H54 (cell line): ENCODE measurements at places on chromosomes 3 and 15.

DNA sequence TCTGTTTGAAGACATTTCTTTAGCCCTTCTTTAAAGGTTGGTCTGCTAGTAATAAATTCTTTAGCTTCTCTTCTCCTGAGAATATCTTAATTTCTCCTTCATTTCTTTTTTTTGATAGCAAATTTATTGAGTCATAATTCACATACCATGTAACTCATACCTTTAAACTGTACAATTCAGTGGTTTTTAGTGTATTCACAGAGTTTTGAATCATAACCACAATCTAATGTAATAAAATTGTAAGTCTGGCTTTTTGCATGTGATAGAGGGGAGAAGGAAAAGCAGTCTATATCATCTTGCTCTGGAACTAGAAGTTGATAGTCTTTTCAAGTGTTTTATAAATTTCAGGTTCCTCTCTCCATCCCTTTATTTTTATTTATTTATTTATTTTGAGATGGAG, 81.3 kb downstream of the APBA2 start:
- DNase-seq, result no peak

DNA sequence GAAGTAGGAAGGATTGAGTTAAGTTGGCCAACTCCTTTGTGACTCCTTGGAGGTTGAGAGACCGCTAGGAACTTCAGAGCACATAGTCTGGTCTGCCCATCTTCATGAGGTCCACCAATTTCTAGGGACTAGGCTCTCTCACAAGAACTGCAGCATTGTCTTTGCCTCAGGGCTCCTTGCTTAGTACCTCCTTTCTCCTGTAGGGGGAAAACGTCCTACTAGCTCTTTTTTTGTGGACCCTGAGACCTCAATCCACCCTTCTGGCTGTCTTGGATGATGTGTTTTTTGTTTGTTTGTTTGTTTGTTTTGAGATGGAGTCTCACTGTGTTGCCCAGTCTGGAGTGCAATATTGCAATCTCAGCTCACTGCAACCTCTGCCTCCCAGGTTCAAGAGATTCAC, 21.6 kb downstream of the REC114 start:
- no peak for DNase-seq

- no peak for DNase-seq
Measured at GRCh38 chr3:194103983-194104751, 31.8 kb upstream of the HES1 start.

DNA sequence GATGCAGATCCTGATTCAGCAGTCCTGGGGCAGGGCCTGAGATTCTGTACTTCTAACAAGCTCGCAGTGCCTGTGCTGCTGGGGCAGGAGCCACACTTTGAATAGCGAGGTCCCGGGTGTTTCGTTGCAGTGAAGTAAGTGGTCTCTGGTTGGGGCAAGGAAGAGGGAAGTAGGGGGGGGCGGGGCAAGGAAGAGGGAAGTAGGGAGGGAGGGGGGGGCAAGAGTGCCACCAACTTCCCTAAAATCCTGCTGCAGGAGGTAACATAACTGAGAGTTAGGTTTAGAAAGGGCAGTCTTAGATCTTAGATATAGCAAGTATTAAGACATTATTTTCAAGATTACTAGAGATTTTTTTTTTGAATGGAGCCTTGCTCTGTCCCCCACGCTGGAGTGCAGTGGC, 35.5 kb downstream of the CRTAP start:
- no peak for DNase-seq

GRCh38 chr3:135788146-135788545, 177.4 kb upstream of the PPP2R3A start:
- DNase-seq, result no peak

GRCh38 chr15:66815318-66815717, 113.3 kb downstream of the SMAD6 start:
- DNase-seq, result no peak

DNA sequence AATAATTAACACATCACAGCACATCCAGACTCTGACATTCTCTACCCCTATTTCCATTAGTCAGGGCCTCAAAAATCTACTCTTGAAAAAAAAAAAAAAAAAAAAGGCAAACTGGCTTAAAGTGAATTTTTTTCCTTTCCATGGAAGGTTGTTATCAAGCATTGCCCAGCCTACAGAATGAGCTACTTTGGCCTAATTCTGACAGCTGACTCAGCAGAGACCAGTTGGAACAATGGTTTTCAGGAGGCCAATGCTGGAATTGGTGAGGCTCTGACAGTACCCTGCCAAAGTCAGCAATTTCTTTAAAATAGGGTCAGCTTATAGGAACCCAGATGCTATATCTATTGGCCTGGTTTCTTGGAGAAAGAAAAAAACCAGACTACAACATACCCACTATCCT, 454.7 kb downstream of the MAGI1 start:
- no peak for DNase-seq

DNA sequence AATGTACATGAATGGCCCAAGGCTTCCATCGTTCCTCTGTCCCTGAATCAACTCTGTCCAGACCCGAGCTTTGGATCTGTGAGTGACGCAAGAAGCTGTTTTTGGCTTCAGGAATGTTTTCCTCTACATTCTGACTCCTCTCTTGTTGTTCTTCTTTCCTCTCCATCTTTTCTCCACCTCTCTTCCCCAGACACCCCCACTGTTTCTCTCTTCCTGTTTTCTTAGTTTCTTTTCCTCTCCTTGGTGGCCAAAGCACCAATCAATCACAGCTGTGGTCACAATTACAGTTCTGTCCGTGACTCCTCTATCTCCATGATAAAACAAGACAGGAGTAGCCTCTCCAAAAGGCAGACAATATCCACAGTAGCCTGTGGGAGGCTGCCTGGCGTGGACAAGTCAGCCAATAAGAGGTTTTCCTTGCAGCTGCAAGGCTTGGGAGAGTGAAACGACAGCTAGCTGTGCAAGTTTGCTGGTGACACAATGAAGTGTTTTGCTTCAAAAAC, 4.9 kb upstream of the TMEM212 start:
- no peak for DNase-seq

DNA sequence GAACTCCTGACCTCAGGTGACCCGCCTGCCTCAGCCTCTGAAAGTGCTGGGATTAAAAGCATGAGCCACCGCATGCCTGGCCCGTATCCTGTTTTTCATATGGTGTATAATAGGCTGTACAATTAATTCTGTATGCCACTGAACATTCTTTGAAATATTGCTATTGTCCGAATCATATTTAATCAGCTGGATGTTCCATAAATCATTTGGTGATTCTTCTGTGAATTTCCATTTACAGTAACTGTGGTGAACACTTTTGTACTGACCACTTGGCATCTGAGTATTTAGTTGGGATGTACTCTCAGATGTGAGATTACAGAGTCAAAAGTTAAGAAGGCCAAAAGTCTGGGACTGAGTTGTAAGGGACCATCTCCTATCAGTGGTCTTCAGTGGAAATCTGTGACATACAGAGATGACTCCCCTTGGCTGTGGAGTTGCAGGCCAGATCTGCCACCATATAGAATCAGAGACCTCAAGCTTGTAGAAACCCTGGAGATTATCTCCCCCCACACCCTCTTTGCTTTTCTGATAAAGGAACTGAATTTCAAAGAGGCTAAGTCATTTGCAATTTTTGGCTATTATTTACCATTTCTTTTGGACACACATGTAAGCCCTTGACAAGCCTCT, 25.7 kb upstream of the DYNC1LI1 start:
- DNase-seq, result no peak

GRCh38 chr3:148999806-149000205, 8.5 kb downstream of the GYG1 start:
- DNase-seq, result no peak

DNA sequence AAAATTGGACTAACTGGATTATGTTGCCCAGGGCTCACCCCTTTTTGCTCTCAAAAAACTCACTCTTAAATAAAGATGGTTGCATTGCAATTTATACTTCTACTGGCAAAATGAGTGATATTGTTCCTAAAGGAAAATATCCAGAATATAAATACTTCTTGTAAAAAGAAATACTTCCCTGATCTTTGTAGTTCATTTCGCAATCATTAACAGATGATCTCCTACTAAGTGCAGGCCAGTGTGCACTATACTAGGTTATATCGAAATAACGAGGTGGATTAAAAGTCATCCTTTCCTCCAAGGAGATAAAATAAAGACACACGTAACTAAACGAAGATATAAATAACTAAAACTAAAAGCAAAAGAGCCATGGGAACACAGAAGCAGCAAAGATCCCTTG, 63.0 kb downstream of the MEX3B start:
- DNase-seq, result no peak

GRCh38 chr15:70062321-70062956, 35.3 kb downstream of the TLE3 start:
- DNase-seq, result no peak

DNA sequence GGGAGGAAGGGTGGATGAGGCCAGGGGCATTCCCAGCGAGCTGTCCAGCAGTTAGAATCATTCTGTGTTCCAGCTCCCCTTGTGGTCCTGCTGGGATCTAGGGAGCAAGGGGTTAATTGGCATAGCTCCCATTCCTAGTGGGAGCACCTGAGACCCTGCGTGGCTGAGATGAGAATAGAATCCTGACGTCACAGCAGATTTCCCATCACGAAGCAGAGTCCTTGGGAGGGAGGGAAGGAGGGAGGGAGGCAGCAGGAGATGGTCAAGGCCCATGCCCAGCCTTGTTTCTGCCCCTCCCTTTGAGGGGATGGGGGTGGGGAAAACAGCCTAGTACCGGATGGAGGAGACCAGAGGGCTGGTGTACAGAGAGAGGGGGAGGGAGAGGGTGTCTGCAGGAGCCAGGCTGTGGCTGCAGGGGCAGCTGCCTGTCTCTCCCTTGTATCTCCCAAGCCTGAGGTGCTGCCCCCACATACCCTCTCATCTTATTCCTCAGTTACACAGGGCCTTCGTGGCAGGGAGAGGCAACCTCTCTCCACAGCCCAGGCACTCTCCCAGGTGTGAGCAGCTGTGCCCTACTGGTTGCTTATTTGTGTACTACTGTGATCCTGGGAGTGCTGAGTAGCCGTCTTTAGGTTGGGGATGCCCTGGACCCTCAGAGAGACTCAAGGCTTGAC, 5.4 kb downstream of the TYRO3 start:
- DNase-seq, result no peak

DNA sequence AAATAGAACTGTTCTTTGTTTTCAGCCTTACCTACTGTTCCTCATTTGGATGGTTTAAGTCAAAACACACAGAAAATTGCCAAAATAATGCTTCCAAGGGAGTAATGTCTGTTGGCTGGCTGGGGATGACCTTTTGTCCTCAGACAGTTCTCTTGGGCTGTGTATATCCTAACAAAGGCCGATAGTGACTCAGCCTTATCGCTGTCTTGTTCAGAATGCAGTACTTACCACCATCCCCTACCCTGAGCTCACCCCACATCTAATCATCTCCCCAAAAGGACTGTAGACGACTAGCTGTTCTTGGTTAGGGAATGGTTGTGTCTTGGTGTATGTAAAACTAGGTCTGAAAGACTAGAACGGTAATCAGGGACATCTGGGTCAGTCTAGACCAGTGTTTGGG, 35.0 kb downstream of the RAB11A start:
- no peak for DNase-seq

GRCh38 chr3:149832086-149832485, 19.1 kb downstream of the RNF13 start:
- DNase-seq, result no peak

- no peak for DNase-seq
Measured at GRCh38 chr3:102141096-102141927, 292.0 kb downstream of the NFKBIZ start.

GRCh38 chr3:108823227-108823626, 641 bp downstream of the TRAT1 start:
- DNase-seq, result no peak

GRCh38 chr3:12918231-12918630, 76.9 kb upstream of the RPL32 start:
- no peak for DNase-seq

DNA sequence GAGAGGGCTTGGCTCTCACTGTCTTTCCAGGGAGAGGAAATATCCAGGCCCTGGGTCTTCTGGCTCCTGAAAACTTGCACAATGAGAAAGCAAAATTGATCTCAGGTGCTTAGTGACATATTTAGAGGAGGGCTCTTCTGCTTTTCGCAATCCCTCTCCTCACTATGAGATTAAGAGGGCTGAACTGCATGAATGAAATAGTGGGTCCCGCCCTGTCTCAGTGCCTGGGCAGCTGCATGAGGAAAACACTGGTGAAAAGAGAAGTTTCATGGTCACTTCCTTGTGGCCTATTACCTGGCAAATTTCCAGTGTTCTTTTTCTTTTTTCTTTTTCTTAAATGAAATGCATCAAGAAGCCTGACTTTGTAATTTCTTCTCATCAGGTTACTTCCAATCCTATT, 73.5 kb downstream of the TRAK1 start:
- DNase-seq, result no peak

DNA sequence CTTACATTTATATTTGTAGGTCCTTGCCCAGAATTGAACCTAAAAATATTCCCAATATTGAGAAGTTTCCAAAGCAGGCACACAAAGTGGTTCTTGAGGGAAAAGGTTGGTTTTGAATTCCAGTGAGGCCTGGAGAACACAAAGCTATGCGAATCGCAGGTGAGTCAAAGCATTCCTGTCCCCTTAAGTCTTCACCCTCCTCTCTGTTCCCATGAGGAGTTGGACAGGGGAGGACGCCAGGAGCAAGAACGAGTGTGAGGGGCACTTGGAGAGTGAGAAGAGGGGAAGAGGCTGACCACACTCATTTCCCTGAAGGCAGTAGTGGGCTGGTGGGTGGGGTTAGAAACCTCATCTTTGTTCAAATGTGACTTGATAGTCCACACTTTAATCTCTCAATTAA, 185.8 kb upstream of the EOMES start:
- no peak for DNase-seq
